MCF 10A (cell line): ENCODE measurements at places on chromosomes 4 and X. TPM values are rescaled to one million over a fixed set of nuclear protein-coding genes. Genes with fewer than 3 reads are reported as not detected.

The RNF175 gene
- 0.42 and 0.66 TPM in 2 replicates for total RNA-seq

The JADE3 gene
- 7.8 and 9.4 TPM in 2 replicates for total RNA-seq

The VCX gene
- not detected in 2 replicates for total RNA-seq

The ELMOD2 gene
- 29.2 and 45.0 TPM in 2 replicates for total RNA-seq

The TLR6 gene
- total RNA-seq: 7.7 and 11.4 TPM in 2 replicates

The CT45A6 gene
- not detected in 2 replicates for total RNA-seq

The ZNF827 gene
- 11.3 and 22.4 TPM in 2 replicates for total RNA-seq

The GRIA3 gene
- not detected in 2 replicates for total RNA-seq

The F8A3 gene
- 2.8 and 4.0 TPM in 2 replicates for total RNA-seq

The MAP3K15 gene
- total RNA-seq: not detected in 2 replicates

The UTP3 gene
- total RNA-seq: 45.4 and 47.5 TPM in 2 replicates

The KLB gene
- total RNA-seq: not detected in 2 replicates

The ANXA3 gene
- 260 and 272 TPM in 2 replicates for total RNA-seq

The ANKRD50 gene
- 44.1 and 47.6 TPM in 2 replicates for total RNA-seq

The GAGE12H gene
- total RNA-seq: not detected in 2 replicates

The LNX1 gene
- not detected in 2 replicates for total RNA-seq

The TDO2 gene
- not detected in 2 replicates for total RNA-seq

The CXCL11 gene
- total RNA-seq: not detected in 2 replicates

The PITX2 gene
- 0.77 and 0.79 TPM in 2 replicates for total RNA-seq

The PIR gene
- total RNA-seq: 8.2 and 10.3 TPM in 2 replicates

The TEX11 gene
- not detected in 2 replicates for total RNA-seq

The KDM6A gene
- total RNA-seq: 30.8 and 31.8 TPM in 2 replicates

The SHOX gene
- total RNA-seq: not detected in 2 replicates

The TREX2 gene
- 0.49 and 0.75 TPM in 2 replicates for total RNA-seq

The REPS2 gene
- total RNA-seq: 6.9 and 8.1 TPM in 2 replicates

The KCNE5 gene
- total RNA-seq: 0.64 and 1.4 TPM in 2 replicates

The PHEX gene
- 0.69 and 0.89 TPM in 2 replicates for total RNA-seq

The PAGE5 gene
- total RNA-seq: not detected in 2 replicates

The BANK1 gene
- total RNA-seq: not detected in 2 replicates

The NEXMIF gene
- not detected in 2 replicates for total RNA-seq

The NXF2B gene
- not detected in 2 replicates for total RNA-seq

The ZDHHC15 gene
- not detected in 2 replicates for total RNA-seq

The CTAG1A gene
- not detected in 2 replicates for total RNA-seq

The CXCL3 gene
- total RNA-seq: 9.2 and 9.8 TPM in 2 replicates

The SNCA gene
- 29.1 and 34.8 TPM in 2 replicates for total RNA-seq

The TRIM2 gene
- 33.0 and 37.2 TPM in 2 replicates for total RNA-seq

The TCP11X2 gene
- total RNA-seq: not detected in 2 replicates

The PLK4 gene
- 8.9 and 10.9 TPM in 2 replicates for total RNA-seq

The PNMA5 gene
- total RNA-seq: not detected in 2 replicates

The ZCCHC18 gene
- total RNA-seq: not detected in 2 replicates

The PDLIM3 gene
- total RNA-seq: 0.22 and 0.30 TPM in 2 replicates

The PDE6B gene
- not detected in 2 replicates for total RNA-seq

The PFKFB1 gene
- 0.27 and 0.37 TPM in 2 replicates for total RNA-seq

The SPANXB1 gene
- total RNA-seq: not detected in 2 replicates

The CTSO gene
- total RNA-seq: 2.3 and 5.2 TPM in 2 replicates

The TMEM271 gene
- total RNA-seq: not detected in 2 replicates
